Activated CD4-positive, alpha-beta T cell treated with anti-CD3 and anti-CD28 coated beads, Interleukin-2, amount 50 U/mL, for 4 hours (primary cell): ENCODE measurements at places on chromosomes 4 and X.

GRCh38 chr4:165124488-165124887 lies 11.8 kb upstream of the TMEM192 start:
- no peak for DNase-seq

DNA sequence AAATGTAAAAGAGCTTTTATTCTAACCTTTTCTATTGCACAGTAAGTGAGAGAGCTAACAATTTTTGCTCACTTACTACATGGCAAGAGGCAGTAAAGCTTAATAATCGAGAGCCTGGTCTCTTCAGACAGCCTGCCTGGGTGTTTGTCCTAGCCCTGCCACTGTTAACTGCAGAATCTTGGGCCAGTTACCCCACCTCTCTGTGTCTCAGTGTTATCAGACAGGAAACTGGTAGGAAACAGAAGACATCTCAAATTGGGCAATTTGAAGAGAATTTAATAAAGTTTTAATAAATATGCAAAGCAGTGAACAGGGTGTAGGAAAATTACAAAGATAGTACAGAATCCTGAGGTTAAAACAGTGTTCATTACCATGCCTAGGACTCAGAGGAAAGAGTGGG lies 13.4 kb downstream of the STAP1 start:
- no peak for DNase-seq

- no peak for DNase-seq
Observed at GRCh38 chr4:168725930-168726329, 229.1 kb downstream of the PALLD start.

DNA sequence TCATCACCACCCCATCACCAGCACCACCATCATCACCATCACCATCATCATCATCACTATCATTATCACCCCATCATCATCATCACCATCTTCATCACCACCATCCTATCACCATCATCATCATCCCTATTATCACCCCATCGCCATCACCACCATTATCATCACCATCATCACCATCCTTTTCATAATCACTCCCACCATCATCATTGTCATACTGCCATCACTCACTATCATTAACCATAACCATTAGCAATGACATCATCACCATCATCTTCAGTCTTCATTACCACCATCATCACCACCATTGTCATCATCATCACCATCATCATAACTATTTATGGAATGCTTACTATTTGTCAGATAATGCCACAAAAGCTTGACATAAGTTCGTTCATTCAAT lies 35.7 kb downstream of the CRMP1 start:
- DNase-seq = no peak

- no peak for DNase-seq
Observed at GRCh38 chrX:71604796-71605568, 13.3 kb downstream of the CXCR3 start.

GRCh38 chr4:110953191-110953590 lies 330.3 kb upstream of the PITX2 start:
- DNase-seq = no peak

GRCh38 chr4:113692809-113693411 lies 68.6 kb downstream of the CAMK2D start:
- no peak for DNase-seq

GRCh38 chr4:117422297-117422696 lies 336.9 kb upstream of the TRAM1L1 start:
- no peak for DNase-seq

- DNase-seq = no peak
Observed at GRCh38 chr4:176676901-176677300, 115.8 kb downstream of the VEGFC start.

GRCh38 chr4:152776352-152776751 lies 3.2 kb downstream of the TIGD4 start:
- DNase-seq = no peak

- DNase-seq = no peak
Observed at GRCh38 chr4:90584051-90584450, 456.9 kb downstream of the CCSER1 start.

DNA sequence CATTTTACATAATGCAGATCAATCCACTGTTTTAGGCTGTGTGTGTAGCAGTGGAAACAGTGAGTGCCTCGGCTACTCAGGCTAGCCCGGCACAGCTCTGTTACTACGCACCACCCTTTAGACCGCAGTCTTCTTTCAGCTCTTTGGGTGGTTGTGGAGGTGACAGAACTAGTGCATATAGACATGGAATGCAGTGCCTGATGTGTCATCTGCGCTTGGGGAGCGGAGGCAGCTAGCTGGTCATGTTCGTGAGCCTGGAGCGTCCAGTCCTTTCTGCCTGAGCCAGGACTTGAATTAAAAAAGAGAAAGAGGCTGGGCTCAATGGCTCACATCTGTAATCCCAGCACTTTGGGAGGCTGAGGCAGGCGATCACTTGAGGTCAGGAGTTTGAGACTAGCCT lies 4.8 kb downstream of the TBC1D14 start:
- DNase-seq = no peak

DNA sequence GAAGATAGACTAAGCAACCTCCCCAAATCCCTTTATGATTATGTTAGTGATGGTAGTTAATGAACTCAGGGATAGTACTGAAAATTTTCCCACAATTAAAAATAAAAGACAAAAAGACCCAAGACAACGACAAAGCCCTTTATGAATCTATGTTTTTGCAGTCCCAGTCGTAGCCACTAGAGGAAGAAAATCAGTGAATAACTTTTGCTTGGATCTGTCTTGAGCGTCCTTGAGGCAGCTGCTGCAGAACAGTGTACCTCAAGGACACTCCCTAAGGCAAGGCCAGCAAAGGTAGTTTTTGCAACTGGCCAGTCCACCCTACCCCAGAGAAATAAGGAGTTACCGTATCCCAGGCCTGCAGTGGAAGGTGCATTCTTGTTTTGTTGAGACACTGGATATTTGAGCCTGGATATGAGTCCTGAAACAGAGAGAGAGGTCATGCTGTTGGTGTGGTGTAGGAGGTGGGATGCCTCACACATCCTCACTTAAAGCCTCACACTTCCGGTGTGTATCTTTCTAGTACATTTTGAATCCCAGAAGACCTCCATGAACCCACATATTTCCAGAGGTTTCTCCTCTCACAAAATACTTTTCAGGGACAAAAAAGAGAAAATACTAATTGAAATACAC lies 8.7 kb upstream of the TIMM8A start:
- no peak for DNase-seq

- DNase-seq = no peak
Observed at GRCh38 chr4:152436384-152436783, 99.5 kb downstream of the FBXW7 start.

DNA sequence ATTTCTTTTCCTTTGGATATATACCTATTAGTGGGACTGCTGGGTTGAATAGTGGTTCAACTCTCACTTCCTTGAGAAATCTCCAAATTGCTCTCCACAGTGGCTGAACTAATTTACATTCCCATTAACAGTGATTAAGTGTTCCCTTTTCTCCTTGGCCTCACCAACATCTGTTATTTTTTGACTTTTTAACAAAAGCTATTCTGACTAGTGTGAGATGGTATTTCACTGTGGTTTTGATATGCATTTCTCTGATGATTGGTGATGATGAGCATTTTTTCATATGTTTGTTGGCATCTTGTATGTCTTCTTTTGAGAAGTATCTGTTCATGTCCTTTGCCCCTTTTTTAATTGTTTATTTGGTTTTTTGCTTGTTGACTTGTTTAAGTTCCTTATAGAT lies 413.0 kb downstream of the MAPK10 start:
- DNase-seq = no peak
